ENCODE measurements at places on chromosomes 3 and 15.

DNA sequence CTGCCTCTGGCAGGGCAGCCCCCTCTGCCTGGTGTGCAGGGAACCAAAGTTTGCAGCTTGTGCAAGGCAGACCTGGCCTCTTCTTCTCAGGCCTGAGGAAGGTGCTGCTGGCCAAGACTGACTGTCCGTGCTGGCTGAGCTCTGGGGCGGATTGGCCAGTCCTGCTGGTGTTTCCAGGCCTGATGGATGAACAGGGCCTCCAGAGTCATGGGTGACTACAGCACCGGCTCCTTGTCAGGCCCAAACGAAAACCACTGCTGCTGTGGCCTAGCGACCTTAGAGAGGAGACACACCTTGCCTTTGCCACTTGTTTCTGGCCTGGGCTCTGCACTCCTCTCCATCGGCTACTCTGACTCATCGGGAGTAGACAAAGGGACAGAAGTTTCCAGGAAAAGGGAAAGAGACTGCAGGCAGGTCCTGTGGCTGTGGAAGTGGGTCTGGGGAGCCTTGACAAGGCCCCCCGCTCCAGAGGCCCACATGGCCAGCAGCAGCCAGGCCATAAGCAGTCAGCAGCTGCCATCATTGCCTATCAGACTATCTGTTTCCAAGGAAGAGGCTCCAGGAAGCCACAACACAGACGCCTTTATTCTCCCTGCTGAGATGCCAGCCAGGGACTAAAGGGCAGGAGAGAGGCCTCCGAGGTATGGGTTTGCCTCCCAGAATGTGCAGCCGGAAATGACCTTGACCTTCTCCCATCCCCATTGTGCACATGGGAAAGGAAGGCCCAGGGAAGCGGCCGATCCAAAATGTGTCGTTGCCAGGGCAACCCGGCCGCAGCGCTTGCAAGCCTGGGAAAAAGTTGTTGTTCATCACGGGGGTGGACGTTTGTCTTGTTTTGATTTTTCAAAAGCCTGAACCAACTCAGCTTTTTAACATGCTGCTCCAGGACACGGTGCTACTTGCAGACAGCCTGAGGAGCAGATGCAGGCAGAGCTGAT is 160.5 kb downstream of the CHSY1 start:
- DNase-seq: no peak

- no peak for DNase-seq
These were observed 5.3 kb downstream of the BDH1 start for GRCh38 chr3:197550489-197550888.

DNA sequence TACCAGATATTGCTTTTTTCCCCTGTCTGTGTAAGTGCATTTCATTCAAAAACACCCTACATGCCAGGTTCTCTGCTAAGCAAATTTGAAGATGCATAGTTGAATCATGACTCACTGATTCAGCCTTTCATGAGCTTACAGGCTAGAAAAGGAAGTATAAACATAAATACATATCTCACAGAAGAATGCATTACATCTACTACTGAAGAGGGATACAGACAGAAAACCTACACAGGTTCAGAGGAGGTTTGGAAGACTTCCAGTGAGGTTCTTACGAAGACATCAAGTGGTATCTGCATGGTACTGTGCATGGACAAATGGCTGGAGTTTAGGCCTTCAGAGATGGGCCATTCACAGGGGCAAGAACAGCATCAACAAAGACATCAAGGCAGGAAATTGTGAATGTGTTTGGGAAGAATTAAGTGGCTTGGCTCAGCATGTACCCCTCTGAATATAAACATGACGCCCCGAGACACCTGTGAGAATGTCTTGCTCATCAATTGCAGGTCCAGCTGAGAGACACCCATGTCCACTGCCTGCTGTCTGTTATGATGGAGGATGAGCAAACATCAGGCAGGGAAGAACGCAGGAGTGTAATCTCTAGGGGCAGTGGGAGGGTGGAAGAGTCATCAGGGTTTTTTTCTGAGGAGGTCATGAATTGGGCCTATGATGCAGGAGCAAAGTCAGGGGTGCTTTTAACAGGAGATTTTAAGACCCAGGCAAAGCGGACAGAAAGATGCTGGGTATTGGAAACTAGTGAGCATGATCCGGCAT is 105.1 kb upstream of the GALNT15 start:
- DNase-seq: no peak

DNA sequence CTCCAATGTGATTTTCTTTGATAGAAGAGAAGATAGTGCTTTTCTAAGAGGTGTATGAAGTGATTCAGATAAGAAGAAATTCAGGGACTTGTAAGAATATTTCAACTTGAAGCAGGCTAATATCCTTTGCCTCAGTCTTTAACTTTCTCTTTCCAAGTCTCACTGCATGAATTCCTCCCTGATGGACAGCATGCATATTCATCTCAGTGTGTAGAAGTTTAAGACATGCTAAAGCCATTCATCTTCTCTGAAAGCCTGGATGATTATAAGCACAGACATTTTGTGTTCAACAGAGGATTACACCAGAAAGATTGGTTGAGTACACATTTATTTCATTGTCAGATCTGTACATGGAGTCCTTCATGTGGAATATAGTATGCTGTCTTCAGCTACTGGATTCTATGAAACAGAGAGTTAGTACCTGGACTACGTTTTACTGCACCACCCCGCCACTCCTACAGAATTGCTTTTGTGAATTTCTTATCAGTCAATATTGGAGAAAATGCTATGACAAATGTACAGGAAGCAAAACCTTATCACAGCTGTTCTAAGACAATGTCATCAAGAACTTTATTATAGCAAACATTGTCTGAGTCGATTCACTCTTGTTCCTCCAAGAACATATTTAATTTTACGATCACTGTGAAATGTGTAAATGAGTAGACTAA is 1346.1 kb downstream of the OTOL1 start:
- DNase-seq: no peak

- no peak for DNase-seq
These were observed 28.6 kb upstream of the UMPS start for GRCh38 chr3:124701687-124702086.

DNA sequence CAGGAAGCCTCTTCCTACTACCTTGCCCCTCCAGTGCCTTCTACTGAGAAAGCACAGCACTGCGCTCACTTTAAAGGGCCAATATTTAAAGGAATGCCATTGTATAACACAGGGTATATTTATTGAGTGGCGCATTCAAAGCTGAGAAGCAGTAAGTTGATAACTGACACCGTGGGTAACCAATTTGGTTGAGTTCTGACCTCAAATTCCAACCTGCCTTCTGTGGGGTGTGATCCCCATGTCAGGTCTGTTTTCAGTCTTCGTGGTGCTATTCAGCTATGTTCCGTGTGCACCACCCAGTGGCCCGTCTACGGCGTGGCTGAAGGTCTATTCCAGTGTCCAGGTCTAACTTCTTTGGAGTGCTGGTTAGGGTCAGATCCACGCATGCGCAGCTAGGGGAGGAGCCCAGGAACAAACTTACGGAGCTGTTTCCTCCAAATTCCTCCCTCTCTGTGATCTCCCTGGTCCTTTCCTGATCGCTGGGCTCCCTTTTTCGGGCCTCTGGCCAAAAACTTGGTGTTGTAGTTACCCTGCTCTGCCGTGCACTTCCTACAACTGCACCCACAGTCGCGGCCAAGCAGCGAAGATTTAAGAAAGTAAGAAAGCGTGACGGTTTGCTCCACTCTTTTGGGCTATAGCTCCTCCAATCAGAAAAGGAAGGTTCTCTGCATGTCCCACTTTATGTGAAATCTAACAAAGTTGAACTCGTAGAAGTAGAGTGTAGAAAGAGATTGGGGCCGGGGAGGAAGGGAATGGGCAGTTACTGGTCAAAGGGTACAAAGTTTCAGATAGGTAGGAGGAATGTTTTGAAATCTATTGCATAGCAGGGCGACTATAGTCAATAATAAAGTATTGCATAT is 7.7 kb downstream of the LRRC2 start:
- DNase-seq: peak; percentile 95

DNA sequence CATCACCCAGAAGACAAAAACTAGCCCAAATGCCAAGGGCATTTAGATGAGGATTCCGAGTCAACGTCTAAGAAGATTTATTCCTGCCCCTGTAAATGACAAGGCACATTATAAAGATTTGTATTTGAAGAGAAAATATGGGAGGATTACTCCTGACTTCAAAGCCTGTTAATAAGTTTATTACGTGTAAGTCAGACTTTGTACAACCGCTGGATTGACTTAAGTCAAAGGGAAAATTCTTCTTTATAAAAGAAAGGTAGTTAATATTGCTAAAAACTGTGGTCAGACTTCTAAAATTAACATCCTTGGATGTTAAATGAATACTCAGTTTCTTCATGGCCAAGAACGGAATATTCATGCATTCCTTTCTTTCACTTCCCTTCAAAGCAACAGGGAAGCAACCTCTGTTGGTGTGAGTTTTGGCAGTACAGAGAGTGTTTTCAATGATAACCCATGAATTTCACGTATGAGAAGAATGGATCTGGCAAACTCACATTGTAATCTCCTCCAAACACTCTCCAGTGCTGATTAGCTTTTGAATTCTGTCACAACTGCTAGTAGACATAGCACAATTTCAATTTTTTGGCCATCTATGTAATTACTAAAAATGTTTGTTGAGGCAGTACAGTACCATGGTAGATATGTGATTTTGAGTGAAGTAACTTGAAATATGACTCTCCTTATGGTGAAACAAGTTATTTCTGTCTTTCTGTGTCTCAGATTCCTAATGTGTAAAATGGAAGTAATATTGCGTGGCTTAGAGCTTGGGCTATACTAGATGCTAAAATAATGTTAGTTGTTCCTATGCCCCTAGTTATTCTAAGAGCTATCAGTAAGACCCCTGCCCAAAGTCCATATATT is 62.0 kb downstream of the PLD1 start:
- DNase-seq: peak; percentile 27

DNA sequence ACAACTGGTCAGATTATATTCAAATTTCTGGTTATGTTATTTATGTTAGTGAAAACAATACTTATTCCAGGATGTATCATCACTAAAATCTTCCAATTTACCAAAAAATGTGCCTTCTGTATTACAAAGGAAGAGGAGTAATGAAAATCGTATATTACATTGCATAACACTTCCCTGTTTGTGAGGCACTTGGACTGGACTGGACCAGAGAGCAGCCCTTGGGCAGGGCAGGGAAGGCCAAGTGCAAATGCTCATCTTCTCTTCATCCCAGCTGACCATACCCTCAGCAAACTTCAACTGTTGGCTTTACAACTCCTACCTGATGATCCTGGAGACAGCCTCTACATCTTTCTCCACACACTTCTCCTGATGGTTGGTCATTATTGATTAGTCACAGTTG is 285.7 kb upstream of the MME start:
- no peak for DNase-seq

DNA sequence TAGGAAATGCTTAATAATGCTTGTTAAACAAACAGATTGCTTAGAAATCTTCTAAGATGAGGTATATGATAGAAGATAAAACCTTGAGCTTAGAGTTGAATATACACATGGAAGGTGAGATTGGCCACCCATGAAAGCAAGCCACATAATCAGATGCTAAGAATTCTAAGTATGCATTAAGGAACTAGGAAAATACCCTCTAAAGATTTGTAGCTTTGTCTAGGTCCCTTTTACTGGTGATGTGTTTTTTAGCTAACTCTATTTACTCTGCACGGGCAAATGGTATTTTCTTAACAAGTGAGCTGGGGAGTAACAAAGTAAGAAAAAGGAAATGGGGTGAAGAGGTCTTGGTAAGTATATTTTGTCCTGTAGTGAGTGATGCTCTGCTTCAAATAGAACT is 310.3 kb downstream of the OXSM start:
- no peak for DNase-seq

GRCh38 chr15:36601952-36602351 is 22.5 kb downstream of the CDIN1 start:
- no peak for DNase-seq

DNA sequence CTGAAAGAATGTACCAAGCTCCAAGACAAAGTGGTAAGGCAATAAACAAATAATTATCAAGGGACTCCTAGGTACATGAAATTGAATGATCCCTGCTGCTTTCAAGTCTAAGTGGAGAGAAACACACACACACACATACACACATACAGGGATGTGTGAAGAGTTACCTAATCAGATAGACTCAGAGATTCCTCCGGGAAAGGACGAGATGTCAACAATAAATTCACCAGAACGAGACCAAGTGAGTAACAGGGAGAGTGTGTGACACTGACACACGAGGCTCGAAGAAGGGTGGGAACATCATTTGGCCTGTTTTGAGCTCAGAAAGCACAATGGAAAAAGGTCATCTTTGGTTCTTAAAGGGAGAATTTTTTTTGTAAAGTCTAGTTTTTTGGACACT is 13.4 kb downstream of the LRIG1 start:
- DNase-seq: no peak

GRCh38 chr15:86611417-86612040 is 531.9 kb downstream of the AGBL1 start:
- no peak for DNase-seq

- DNase-seq: peak; percentile 35
These were observed 84.9 kb upstream of the ACP3 start for GRCh38 chr3:132232231-132232792.

Data from hematopoietic multipotent progenitor cell treated with erythropoietin and hydrocortisone succinate and interleukin-3 and kit ligand, for 4 days (in vitro differentiated cells).